ENCODE measurements at places on chromosomes 7 and 10. TPM values are rescaled to one million over a fixed set of nuclear protein-coding genes. Genes with fewer than 3 reads are reported as not detected.

DNA sequence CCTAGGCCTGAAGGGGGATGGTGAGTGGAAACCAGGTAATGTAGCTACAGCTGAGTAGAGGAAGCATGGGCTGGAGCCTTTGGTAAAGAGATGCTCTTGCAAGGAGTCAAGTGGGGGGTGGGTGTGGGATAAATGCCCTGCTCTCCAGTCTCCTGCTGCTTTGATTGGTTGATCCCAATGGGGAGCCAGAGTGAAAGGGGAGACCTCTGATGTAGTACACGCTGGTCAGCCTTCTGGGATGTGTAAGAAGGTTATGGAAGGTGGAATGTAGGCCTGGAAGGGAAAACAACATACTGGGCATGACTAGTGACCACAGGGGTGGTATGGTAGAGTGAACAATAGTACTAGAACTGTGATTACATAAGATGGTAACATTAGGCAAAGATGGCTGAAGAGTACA lies 44.3 kb downstream of the TET1 start:
- DNase-seq: no peak

DNA sequence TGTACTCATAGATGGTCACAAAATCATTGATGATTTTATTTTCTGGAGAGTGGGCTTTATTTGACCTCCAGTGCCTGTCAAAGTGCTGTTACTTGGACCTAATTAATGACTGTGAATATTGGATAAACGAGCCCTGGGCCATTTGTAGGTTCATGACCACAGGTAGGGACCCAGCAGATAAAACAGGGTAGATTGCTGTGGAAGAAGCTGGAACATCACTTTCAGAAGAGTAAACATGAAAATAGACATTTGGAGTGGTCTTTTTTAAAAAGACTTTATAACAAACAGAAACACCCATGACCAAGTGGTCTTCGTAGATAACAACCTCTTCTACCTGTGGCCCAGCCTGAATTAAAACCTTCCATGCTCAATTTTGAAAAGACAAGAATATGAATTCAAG lies 472.8 kb upstream of the MKI67 start:
- DNase-seq: no peak

DNA sequence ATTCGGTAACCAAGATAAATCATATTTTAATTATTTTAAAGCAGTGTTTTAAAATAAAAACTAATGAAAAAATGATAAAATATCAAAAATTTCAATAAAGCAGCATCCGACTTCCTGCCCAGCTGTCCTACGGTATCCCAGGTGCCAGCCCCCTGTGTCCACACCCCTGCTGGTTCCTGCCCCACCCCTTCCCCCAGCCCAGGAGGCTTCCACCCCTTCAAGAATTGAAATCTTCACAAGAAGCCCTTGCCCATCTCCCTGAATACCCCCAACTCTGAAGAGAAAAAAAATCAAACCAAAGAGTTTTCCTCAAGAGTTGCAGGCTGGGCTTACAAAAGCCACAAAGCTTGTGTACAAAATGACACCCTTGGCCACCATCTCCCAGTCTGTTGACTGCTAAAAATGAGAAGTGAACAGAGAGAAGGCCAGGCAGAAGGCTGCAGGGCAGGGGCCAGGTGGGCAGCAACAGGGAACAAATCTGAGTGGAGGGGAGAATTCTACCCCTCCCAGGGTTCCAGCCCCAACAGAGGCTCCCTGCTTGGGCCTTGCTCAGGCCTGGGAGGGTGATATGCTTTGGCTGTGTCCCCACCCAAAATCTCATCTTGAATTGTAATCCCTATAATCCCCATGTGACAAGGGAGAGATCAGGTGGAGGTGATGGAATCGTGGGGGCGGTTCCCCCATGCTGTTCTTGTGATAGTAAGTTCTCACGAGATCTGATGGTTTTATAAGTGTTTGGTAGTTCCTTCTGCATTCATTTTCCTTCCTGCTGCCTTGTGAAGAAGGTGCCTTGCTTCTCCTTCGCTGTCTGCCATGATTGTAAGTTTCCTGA lies 14.5 kb downstream of the GPRIN2 start:
- peak; percentile 70 for DNase-seq

DNA sequence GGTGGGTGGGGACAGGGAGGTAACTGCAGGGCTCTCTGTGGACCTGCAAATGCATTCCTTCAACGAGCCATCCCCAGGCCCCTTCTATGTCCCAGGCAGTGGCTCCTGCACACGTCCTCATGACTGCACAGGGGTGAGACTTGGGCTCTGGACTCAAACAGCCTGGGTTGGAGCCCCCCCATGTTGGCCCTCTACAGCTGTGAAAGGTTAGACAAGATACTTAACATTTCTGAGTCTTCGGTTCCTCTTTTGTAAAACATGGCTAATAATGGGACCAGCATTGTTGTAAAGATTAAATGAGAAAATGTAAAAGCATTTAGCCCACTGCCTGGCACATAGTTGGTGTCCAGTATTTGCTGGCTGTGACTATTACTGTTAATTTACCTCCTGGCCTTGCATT lies 41.8 kb downstream of the CHST3 start:
- DNase-seq: no peak

DNA sequence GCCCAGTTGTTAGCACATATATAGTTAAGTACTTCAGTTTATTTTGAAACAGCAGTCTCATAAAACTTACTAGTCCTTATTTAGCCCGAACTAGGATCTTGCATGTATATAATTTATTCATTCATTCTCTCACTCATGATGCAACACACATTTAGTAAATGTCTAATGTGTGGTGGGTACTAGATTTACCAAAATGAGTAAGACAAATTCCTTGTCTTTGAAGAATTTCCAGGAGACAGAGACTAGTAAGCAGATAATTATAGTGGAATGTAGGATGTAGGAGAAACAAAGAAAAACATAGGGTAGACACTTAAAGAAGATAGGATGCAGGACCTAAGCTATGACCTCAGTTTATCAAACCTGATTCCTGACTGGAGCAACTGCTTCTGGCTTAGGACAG lies 120.2 kb upstream of the AMPH start:
- no peak for DNase-seq

DNA sequence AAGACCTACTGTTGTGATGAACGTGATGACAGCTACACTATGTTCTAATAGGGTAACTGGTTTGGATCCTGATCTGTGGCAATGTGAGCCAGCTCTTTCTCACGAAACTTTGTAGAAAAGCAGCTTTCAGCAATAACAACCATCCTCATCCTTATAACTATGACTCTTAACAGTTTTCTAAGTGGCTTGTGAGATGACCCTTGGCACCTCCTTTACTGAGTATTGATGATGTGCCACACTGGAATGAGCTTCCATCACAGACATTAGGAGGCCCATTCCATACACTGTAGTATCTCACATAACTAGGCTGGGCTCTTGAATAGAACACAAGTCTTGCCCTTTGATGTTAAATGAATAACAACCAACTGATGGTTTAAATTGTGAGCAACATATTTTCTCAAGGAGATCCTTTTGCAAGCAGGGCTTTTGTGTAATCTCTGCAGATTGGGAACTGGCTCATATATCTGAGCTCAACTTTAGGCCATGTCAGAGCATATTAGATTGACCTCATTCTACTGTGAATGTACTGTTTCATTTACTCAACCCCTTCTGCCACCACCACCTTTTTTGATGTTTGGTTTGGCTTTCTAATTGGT lies 46.4 kb downstream of the MYPN start:
- no peak for DNase-seq

GRCh38 chr7:131267631-131268030 lies 60.0 kb upstream of the MKLN1 start:
- no peak for DNase-seq

DNA sequence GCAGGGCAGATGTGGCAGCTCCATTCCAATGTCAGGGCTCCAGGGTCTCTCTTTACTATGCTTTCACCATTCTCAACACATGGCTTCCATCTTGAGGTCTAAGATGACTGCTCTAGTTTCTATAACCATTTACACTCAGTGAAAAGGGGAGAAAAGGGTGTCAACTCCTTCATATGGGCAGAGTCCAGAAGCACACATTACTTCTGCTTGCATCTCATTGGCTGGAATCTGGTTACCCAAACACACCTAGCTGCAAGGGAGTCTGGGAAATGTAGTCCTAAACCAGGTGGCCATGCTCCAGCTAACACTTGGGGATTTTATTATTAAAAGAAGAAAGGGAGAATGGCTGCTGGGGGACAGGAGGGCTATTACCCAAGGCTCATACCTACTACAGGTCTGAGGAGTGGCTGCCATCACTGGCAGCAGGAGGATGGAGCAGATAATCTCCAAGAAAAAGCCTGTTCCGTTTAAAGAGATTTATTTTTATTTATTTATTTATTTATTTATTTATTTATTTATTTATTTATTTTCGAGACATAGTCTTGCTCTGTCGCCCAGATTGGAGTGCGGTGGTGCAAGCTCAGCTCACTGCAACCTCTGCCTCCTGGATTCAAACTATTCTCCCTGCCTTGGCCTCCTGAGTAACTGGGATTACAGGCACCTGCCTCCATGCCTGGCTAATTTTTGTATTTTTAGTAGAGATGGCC lies 29.1 kb upstream of the LBX1 start:
- DNase-seq: no peak

GRCh38 chr10:20195076-20195475 lies 378.8 kb downstream of the PLXDC2 start:
- DNase-seq: peak; percentile 34

DNA sequence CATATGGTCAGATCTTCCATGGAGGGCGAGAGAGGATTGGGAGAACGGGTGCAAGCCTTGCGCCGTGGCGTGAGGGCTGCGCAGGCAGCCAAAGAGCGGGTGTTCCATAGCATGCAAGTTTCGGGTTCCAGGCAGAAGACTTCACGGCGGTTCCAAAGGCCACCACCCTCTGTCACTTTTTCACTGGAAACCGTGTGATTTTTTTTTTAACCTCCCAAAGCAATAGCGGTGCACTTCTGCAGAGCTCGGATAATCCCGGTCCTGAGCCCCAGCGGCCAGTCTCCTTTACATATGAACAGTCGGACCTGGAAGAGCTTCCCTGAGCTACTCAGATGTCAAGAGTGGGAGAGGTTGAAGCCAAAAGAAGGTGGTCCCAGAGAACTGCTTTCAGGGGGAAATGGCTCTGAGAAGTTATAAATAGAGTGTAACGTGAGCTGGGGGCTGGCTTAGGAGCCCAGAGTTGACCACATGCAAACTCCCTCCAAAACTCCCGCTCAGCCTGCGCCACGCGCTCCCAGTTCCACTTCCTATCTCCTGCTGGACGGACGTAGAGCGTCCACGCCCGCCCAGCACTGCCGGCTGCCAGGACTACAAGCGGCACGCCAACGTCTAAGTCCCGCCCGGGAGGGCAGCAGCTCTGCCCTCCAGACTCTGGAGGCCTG lies at the start of gene MEOX2:
Gene MEOX2, minus strand, starts transcription at position 389 of the 662 bp plus-strand sequence. Its CDS starts 281 bp downstream, at position 108.
- peak; percentile 85 for DNase-seq

GRCh38 chr10:95474228-95475002 lies 86.8 kb downstream of the SORBS1 start:
- DNase-seq: no peak

GRCh38 chr10:59949608-59950007 lies 43.3 kb upstream of the CCDC6 start:
- DNase-seq: no peak

- DNase-seq: no peak
These were observed 29.8 kb downstream of the MTURN start for GRCh38 chr7:30164567-30164966.

- DNase-seq: no peak
These were observed 165.3 kb downstream of the WNT2 start for GRCh38 chr7:117157241-117158209.

DNA sequence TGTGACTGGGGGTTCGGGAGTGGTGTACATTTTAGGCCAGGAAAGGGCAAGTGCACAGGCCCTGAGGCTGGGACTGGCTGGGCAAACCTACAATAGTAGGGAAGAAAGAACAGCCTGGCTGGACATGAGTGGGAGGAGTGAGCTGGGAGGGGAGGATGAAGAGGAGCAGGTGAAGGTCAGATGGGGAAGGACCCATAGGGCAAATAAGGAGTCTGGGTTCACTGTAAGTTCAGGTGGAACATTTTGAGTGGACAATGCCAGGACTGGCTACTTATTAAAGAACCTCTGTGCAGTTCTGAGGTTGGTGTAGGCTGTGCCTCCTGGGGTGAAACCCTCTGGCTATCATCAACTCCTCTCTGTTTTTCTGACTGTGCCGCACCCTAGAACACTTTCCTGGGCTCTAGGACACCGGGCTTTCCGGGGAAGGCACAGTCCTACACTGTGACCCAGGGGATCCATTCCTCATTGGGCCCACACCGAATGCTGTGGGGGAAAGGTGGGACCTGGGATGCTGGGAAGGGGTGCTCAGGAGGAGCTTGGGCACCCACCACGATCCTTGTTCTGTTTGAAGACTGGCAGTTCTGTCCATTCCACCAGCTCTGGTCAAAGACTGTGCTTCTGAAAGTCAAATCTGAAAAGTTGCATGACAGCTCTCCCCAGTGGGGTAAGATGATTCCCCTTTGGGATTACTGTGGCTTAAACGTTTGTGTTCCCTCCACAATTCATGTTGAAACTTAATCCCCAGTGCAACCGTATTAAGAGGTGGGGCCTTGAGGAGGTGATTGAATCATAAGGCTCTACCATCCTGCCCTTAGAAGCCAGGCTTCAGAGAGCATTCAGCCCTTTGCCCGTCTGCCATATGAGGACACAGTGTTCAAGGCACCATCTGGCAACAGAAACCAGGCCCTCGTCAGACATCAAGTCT lies 4.0 kb upstream of the MMP21 start:
- DNase-seq: no peak

- DNase-seq: no peak
These were observed 68.2 kb upstream of the AHR start for GRCh38 chr7:17230099-17230807.

DNA sequence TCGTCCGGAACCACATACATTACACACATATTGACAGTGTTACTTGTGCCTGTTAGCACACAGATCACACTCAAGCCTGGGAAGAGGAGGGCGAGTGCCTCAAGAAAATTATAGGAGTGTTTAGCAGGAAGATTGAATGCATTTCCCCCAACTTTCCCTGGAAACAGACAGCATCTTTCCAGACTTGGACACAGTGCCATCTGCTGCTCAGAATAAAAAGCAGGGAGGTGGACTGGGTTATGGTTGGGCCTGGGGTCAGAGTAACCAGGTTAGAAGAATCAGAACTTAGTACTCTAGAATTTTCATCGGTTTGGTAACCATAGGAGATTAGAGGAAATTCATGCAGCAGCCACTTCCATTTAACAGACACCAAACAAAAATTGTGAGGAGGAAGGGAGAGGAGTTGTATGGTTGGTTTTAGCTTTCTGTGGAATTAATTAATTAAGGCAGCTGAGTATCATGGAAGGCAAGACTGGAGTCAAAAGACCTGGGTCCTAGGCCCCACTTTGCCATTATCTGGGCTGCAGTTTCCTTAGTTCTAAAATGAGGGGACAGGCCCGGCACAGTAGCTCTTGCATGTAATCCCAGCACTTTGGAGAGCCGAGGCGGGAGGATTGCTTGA lies 43.4 kb upstream of the OPTN start:
- no peak for DNase-seq

- no peak for DNase-seq
These were observed 76.9 kb downstream of the ZNF365 start for GRCh38 chr10:62450912-62451610.

The THSD7A gene
- 1.5 TPM for total RNA-seq

The ASB15 gene
- total RNA-seq: 77.3 TPM

The ELMO1 gene
- total RNA-seq: 13.8 TPM

The ACSL5 gene
- total RNA-seq: 6.4 TPM

The FAM171A1 gene
- 12.2 TPM for total RNA-seq

The ITIH5 gene
- 10.3 TPM for total RNA-seq

Data from Right ventricle myocardium inferior (tissue), 1 donor.